ENCODE measurements at places on chromosomes 7 and 10.

- no peak for DNase-seq
These were observed 35.0 kb downstream of the VIPR2 start for GRCh38 chr7:159109653-159110035.

DNA sequence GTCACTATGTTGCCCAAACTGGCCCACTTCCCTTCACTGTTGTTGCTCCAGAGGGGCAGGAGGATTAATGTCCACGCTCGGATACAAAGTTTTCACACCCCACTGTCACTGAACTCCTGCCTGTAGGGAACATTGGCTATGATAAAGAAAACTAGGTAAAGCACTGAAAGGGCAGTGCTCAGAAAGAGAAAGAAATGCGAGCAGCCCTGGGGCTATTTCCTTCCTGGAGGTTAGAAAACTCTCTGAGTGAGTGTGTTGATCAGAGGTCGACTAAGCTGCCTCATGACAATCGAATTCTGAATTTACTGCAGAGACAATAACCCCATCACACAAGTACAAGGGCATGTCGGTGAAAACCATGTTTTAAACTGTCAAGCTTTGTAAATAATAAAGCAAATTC is 227.2 kb upstream of the PITRM1 start:
- no peak for DNase-seq

- DNase-seq, result no peak
These were observed 104.9 kb downstream of the RNLS start for GRCh38 chr10:88478256-88478655.

DNA sequence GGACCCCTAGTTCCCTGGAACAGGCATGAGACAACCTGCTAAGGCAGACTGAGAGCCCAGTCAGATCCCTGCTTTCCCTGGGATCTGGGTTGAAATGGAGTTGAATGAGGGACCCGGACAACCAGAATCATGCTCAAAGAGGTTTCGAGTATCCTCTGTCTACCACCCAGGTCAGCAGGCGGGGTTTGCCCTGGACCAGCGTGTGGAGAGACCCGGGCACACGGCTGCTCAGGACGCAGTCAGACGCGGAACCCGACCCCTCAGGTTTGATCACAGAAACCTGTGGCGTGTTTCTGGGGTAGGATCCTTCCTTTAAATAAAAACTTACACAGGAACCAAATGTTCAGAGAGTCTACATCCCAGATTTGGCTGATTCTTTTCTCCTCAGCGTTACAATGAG is 330.6 kb downstream of the PTPRN2 start:
- DNase-seq, result no peak

DNA sequence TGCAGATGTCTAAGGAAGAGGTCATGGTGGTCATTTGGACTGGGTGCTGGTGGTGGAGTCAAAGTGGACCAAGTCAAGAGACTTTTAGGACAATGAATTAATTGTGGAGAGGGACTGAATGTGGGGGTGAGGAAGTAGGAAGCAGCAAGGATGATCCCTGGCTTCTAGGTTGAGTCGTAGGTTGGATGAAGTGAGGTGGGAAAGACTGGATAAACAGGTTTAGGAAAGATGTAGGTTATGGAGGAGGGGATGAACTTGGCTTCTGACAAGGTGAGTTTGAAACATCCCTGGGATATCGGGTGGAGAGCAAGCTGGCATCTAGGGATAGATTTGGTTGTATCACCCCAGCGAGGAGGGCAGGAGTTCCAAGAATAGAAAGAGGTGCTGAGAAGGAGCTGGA is 7.6 kb downstream of the SEMA4G start:
- no peak for DNase-seq

GRCh38 chr10:35212856-35213255 is 86.2 kb downstream of the CREM start:
- DNase-seq, result no peak

GRCh38 chr10:5416981-5417380 is 4.6 kb downstream of the NET1 start:
- DNase-seq, result no peak

GRCh38 chr10:24971374-24971773 is 19.0 kb upstream of the PRTFDC1 start:
- no peak for DNase-seq

Measured in caudate nucleus (tissue), 63 donors.